ENCODE measurements at places on chromosomes 7 and 10.
A peak's percentile ranks its signal among the peaks of the same experiment; 100 is the strongest.

DNA sequence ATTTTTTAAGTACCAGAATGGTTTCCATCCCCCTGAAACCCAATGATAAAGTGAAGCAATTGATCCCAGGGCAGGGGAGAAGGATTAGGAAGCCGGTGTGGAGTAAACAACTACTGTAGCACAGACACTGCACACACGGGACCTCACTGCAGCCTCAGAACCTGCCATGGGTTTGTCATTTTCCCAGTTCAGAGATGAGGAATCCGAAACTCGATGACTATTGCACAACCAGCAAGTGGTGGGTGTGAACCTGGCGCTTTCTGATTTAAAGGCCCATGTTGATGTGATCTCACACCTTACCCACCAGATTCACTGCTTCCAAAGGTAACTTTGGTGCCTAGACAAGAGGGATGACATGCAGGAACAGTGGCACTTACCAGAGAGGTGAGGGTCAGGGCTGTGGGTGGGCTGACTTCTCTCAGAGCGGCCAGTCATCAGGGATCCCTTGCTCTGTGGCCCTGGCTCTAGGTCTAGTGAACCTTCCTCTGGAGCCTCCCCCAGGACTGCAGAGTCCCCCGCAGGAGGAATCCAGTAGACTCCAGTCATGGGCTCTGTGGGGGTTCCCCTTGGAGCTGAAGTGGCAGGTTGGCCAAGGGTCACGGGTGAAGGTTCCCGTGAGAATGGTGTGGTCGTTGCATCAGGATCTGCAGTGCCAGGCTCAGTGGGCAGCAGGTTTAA, 62.8 kb downstream of the PKD1L1 start:
- no peak for DNase-seq

DNA sequence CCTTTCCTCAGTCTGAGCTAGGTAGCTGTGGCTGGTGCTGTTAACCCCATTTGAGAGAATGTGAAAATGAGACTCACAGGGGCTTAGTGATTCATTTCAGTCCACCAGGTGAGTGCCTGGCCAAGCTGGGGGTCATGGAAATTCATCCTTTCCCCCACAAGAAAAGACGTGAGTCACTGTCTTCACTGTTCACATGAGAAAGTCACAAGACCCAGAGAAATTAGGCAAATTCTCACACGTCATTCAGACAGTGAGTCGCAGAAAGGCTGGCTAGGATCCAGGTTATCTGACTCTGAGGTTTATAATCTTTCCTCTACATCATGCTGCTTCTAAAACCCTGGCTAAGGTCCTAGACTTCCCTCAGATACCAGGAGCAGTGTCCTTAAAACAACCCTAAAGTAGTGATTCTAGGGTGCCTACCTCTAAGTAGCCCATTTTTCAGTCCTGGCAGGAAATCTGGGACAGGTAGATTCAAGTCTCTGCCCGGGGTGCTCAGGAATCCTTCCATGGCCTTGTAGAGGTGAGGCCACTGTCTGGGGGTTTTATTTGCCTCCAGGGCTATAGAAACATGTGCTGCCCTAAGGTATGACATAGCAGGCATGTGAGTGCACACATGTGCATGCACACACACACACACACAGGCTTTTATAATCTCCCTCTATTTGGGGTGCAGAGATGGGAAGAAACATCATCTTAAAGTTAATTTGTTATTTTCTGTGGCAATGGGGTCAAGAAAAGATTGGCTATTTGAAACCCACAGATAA, 427.9 kb upstream of the CELF2 start:
- peak; percentile 76 for DNase-seq

- no peak for DNase-seq
These were observed 29.5 kb upstream of the HSPB1 start for GRCh38 chr7:76272851-76273497.

GRCh38 chr7:25855854-25856782, 295.9 kb upstream of the NFE2L3 start:
- peak; percentile 47 for DNase-seq

- peak; percentile 48 for DNase-seq
These were observed 82.7 kb downstream of the SLC25A13 start for GRCh38 chr7:96238976-96239766.

DNA sequence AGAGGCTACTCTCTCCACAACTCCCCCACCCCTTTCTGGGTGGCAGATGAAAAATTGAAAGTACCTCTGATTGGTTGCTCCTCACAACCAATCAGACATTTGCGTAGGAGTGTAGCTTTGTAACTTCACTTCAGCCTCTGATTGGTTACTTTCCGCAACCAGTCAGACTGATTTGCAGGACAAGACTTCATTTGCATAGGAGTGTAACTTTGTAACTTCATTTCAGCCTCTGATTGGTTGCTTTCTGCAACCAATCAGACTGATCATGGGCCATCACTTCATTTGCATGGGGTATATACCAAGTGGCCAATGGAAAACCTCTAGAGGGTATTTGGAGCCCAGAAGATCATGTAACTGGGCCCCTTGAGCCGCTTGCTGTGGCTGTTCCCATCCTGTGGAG, 25.6 kb downstream of the CDNF start:
- no peak for DNase-seq

DNA sequence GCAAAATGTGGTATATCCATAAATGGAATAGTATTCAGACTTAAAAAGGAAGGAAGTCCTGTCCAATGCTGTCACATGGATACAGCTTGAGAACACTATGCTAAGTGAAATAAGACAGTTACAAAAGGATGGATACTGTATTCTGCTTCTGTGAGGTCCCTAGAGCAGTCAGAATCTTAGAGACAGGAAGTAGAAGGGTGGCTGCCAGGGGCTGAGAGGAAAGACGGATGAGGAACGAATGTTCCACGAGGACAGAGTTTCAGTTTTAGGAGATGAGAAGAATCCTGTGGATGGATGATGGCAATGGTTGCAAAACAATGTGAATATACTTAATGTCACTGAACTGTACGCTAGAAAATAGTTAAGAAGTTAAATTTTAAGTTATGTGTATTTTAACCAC, 3.8 kb downstream of the PRKCQ start:
- no peak for DNase-seq

- peak; percentile 34 for DNase-seq
These were observed 6.3 kb downstream of the C7orf57 start for GRCh38 chr7:48041653-48041970.

GRCh38 chr7:139300390-139300789, 40.7 kb upstream of the FMC1 start:
- no peak for DNase-seq

- DNase-seq: no peak
These were observed 83.0 kb upstream of the INSYN2A start for GRCh38 chr10:127279334-127279774.

DNA sequence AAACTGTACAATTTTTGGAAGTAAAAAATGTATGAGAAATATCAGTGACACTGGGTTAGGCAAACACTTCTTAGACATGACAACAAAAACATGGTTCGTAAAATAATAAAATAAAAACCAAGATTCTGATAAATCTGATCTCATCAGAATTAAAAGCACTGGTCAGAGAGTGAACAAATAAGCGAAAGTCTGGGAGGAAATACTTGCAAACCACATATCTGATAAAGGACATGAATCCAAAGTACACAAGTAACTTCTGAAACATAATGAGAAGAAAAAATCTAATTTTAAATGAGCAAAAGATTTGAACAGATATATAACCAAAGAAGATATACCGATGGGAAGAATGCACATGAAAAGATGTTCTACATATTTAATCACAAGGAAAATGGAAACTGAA, 91.5 kb downstream of the RTKN2 start:
- peak; percentile 54 for DNase-seq

- DNase-seq: no peak
These were observed 23.5 kb downstream of the CH25H start for GRCh38 chr10:89183571-89183970.

Data from amniotic epithelial cell (primary cell).